ENCODE measurements at places on chromosomes 7 and 10.

- DNase-seq: no peak
Measured at GRCh38 chr10:374354-374753, 239.1 kb downstream of the ZMYND11 start.

DNA sequence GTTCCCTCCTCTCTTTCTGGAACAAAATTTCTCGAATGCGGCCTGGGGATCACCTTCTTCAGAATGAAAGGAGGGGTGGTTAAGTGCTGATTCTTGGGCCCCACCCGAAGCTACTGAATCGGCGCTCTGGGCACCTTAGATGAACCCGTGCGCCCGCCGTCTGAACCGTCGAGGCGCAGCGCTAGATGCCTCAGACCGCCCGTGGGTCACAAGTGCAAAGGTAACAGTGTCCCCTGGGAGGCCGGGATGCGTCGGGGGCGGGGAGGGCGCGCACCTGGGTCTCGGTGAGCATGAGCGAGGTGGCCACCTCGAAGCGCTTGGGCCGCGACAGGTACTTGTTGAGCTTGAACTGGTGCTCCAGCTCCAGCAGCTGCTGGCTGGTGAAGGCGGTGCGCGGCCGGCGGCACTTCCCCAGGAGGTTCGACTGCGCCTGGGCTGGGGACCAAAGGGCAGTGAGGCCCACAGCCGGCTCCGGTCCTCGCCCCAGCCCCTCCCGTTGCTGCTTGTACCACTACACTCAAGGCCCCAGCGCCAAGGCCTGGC lies 4.2 kb downstream of the MNX1 start:
- no peak for DNase-seq

- no peak for DNase-seq
Measured at GRCh38 chr7:45174966-45175765, 17.6 kb downstream of the RAMP3 start.

DNA sequence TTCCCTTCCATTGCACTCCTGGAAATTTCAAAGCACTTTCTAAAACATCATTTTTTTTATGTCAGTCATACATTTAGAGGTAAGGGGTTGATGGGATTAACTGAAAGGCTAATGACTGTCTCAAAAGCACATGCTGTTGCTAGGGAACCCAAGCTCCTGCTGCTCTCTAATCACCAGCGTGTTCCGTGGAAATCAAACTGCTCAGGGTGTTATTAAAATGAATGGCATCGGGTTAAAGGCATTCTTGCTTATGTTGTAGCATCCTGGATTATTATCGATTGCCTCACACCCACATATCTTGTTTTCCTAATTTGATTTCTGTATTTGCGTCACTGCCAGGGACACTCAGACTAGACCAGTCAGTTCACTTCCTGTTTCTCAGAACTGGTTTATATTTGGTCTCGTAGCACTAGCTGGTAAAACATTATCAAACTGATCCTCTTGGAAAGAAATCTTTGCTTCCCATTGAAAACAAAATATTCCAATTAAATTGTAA lies 216.5 kb upstream of the MKLN1 start:
- DNase-seq: peak; percentile 12

DNA sequence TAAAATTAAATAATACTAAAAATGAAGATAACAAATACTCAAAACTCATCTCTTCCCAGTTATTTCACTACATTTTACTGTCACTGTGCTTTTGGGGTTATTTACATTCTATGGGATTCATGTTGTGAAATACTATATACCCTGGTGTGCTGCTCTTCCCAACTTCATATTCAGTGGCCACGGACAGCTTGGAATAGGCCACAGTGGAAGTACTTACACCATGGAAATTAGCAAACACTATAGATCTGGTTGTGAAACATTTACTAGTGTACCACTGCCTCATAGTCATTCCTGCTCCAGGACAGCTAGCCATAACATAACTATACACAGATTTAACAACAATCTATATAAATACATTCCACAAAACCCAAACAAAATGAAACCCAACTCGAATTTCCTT lies 21.2 kb upstream of the KDM7A start:
- DNase-seq: no peak

DNA sequence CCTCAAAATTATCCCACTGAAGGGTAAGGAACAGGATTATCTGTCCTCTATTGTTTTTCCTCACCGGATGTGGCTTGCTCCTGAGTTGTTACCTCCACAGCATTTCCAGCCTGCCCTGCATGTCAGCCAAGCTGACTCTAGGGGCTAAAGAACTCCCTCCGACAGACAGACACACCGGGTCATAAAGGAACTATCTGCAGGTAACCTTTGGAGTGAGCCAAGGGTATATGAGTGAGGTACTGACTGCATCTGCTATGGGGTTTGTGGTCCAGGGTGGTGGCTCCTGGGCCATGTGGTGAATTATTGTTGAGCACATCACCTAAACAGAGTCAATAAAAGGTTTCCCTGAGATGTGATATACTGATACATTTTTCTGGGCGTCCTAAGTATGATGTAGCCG lies 6.9 kb upstream of the KAZALD1 start:
- DNase-seq: no peak

DNA sequence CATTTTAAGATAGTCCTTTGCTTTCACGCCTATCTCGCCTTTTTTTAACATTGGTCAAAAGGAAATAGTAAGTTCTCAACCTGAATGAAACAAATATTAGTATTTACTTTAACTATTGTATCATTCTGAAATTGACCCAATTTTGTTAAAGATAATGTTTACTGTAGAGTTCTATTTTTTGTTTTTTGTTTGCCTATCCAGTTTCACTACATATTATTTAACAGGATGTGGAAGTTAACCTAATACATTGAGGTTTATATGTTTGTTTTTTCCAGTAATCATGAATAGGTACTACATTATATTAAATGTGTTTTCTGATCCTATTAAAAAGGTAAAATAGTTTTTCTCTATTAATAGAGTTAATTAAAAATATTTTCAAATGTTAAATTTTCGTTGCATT lies 26.5 kb downstream of the ACSM6 start:
- no peak for DNase-seq
